Activated naive CD8-positive, alpha-beta T cell treated with anti-CD3 and anti-CD28 coated beads for 36 hours (primary cell): ENCODE measurements at places on chromosomes 1 and 21. TPM values are rescaled to one million over a fixed set of nuclear protein-coding genes. Genes with fewer than 3 reads are reported as not detected.
A peak's percentile ranks its signal among the peaks of the same experiment; 100 is the strongest.

Gene FCRL4
- not detected for total RNA-seq

Gene SELE
- total RNA-seq: not detected

Gene LAPTM5
- total RNA-seq: 233 TPM

DNA sequence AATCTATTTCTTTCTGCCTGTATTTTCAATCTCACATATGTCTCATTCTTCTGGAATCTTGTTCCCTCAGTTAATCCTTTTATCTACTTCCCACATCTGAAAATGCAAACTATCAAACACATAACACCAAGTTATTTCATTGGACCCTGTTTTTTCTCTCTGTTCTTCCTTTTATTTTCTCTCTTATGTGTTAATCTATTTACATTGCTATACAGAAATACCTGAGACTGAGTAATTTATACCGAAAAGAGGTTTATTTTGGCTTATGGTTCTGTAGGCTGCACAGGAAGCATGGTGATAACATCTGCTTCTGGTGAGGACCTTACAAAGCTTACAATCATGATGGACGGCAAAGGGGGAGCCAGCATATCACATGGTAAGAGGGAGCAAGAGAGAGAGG lies 247.6 kb downstream of the TGFB2 start:
- no peak for DNase-seq

- DNase-seq: peak; percentile 59
Observed at GRCh38 chr1:110962892-110963690, 631 bp downstream of the LRIF1 start.

DNA sequence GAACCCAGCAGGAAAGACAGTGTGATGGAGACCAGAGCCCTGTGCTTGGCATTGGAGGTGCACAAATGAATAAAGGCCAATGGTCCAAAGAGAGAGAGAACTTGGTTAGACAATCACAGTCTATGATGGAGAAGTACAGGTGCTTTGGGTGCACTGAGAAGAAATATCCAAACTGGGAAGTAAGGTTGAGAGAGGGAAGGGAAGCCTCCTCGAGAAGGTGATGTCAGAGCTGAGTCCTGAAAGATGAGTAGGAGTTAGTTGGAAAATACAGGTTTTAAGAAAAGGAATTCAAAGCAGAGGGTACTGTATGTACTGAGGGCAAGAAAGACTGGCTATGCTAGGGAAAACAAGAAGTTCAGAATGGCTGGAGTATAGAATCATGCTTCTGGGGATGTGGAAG lies 94.1 kb upstream of the CD53 start:
- DNase-seq: no peak

- DNase-seq: peak; percentile 31
Observed at GRCh38 chr1:241356519-241357365, at the start of gene RGS7. TSS of gene RGS7 (minus strand) at chr1:241357205.
